ENCODE measurements at places on chromosomes 3 and 15.
A peak's percentile ranks its signal among the peaks of the same experiment; 100 is the strongest.

- no peak for DNase-seq
These were observed 223.5 kb downstream of the NEK10 start for GRCh38 chr3:27145719-27146118.

DNA sequence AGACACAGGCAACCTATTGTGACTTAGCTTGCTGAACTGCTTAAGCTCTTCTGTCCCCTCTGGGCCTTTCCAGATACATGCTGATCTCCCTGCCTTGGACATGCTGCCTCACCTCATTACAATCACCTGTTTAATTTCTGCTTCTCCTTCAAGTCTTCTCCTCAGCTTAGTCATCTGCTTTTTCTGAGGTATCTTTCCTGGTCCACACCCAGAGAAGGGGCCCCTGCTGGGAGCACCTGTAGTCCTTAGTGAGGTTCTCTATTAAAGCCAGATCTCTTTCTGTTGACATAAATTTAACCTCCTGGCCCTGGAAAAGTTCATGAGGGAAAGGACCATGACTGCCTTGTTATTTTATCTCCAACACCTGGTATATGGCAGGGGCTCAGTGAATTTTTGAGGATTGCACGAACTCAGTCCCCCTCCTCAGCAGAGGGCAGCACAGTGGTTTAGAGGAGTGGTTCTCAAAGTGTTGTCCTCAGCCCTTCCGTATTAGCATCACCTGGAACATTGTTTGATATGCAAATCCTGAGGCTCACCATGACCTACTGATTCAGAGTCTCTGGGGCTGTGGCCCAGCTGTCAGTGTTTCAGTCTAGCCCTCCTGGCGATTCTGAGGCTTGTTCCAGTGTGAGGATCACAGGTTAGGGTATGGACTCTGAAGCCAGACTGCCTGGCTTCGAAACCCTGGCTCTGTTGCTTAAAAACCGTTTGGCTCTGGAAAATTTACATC is 12.7 kb downstream of the COL6A6 start:
- no peak for DNase-seq

- no peak for DNase-seq
These were observed 3.1 kb downstream of the MPI start for GRCh38 chr15:74892931-74893330.

GRCh38 chr3:124034016-124034843 is 42.3 kb upstream of the ROPN1 start:
- no peak for DNase-seq

DNA sequence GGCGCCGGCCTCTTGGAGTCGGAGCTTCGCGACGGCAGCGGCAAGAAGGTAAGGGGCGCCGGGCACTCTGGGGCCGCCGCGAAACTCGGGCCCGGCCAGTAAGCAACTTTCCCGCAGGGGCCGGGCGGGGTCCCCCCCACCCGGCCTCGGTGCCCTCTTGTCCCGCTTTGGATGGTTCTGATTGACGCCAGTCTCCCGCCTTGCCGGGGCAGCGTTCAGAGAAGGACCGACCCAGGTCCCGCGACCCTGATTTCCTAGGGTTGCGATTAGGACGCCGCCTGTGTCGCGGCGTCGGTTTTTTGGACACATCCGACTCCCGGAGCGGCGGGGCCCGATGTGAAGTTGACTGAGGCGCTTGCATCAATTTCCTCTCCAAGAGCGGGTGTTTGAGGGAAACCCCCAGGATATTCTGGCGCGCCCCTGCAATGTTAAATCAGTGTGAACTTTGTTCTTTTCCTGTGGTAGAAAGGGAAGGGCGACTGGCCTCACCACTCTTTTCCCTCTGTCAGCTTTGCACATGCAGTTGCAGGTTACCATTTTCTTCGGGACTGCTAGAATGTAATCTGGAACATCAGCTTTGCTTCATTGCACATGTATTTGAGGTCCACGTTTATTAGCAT is 755 bp downstream of the PDE8A start:
- DNase-seq, result peak; percentile 24

GRCh38 chr15:49041426-49041825 is 4.8 kb downstream of the SECISBP2L start:
- no peak for DNase-seq

- DNase-seq, result peak; percentile 56
These were observed 91.3 kb downstream of the TMEM266 start for GRCh38 chr15:76150971-76151598.

DNA sequence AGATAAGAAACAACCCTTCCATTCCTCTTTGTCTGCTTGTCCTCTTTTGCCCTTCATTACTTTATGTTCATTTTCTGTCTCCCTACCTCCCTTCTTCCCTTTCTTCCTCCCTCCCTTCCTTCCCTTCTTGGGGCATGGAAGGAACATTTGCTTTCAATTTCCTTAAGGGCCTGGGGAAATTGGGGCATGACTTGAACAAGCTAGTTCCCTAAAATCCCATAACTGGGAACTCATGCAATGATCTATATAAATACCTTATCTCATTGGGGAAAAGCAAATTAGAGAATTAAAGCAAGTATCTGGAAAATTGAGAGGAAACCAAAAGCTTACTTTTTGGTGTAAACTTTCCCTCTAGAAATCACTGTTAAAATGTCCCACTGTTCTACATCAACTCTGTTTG is 35.7 kb downstream of the BOC start:
- no peak for DNase-seq

DNA sequence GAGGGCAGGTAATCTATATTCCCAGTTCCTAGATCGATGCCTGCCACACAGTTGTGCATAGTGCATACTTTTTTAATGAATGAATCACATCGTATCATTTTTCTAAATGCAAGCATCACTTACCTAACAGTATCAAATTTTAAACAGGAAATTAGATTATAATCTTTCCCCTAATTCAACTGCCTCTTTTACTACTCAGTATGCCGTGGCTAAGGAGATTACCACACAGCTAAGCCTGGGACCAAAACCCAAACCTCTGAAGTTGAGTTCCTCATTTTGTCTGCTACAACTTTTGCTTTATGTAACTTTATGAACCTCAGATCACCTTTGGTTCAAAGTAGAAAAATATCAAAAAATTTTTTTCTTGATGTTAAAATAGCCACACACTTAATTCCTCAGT is 53.2 kb upstream of the FNDC3B start:
- DNase-seq, result no peak

- DNase-seq, result no peak
These were observed 75.7 kb downstream of the OCA2 start for GRCh38 chr15:28023422-28023821.

DNA sequence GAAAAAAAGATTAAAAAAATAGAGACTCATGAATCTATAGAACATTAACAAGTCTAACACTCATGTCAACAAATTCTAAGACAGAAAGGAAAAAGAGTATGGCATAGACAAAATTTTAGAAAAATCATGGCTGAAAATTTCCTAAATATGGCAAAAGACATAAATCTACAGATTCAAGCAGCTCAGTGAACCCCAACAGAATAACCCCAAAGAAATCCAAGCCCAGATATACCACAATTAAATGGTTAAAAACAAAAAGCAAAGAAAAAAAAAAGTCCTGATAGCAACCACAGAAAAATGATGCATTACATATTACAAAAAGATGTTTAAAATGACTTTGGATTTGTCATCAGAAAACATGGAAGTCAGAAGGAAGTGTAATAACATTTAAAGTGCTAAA is 75.6 kb downstream of the AQR start:
- DNase-seq, result no peak

DNA sequence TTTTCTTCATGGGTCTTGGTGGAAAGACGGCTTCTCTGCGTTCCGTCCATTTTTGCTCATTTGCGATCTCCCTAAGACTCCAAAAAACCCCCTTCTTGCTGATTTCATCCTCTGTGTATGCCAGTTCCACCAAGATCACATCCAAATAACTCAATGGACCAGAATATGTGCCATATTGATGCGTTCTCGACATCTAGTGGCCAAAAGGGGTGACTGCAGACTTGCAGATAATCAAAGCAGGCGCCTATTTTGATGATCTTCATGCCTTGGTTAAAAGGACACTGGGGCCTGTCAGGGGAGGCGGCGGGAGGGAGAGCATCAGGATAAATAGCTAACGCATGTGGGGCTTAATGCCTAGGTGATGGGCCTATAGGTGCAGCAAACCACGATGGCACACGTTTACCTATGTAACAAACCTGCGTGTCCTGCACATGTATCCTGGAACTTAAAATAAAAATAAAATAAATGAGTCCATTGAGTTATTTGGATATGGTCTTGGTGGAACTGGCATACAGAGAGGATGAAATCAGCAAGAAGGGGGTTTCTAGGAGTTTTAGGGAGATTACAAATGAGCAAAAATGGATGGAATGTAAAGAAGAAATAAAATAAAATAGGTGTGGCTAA is 104.2 kb upstream of the RAD18 start:
- DNase-seq, result no peak

DNA sequence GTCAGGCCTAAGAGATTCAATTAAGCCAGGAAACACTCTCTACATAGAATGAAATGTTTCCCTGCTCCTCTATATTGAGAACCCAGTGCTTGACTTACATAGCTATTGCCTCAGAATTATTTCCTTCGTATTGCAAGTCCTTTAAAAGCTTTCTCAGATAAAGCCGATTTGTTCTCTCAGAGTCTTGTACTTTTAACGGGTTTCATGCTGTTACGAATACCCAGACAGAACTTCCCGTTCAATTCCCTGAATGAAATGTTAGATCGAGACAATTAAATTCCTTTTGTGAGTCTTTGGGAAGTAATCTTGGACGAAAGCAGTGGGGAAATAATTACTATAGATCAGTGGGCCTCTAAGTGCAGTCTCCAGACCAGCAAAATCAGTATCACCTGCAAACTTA is 102.8 kb upstream of the CHL1 start:
- DNase-seq, result no peak

DNA sequence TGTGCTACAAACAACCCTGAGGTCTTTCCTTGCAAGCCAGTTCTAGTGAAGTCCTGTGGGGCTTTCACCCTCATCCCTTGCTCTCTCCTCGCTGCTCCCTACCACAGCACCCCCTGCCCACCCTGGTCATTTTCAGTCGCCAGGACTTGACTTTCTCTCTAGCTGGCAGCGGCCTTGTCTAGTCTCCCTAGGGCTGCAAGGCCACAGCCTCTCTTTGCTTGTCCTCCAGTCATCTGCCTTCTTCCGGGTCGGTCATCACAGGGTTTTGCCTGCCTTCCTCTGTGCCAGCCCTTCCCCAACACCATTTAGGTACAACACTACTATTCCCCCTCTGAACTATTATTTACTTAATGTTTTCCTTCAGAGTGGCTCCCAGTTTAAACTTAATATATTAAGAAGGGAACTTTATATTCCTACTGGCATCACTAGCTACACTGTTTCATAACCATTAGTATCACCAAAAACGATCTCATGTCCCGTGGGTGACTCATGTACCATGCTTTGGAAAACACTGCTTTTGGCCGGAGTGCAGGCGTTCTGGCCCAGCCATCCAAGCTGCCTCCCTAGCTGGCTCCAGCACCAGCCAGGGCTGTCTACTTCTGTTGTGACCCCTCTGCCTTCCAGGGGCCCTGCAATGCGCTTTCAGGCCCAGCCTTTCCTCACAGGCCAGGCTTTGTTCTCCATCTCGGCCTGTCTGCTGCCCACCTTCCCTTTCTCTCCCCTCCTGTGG is 21.4 kb downstream of the FAH start:
- DNase-seq, result no peak

- DNase-seq, result no peak
These were observed 26.9 kb downstream of the BMF start for GRCh38 chr15:40081691-40082194.

DNA sequence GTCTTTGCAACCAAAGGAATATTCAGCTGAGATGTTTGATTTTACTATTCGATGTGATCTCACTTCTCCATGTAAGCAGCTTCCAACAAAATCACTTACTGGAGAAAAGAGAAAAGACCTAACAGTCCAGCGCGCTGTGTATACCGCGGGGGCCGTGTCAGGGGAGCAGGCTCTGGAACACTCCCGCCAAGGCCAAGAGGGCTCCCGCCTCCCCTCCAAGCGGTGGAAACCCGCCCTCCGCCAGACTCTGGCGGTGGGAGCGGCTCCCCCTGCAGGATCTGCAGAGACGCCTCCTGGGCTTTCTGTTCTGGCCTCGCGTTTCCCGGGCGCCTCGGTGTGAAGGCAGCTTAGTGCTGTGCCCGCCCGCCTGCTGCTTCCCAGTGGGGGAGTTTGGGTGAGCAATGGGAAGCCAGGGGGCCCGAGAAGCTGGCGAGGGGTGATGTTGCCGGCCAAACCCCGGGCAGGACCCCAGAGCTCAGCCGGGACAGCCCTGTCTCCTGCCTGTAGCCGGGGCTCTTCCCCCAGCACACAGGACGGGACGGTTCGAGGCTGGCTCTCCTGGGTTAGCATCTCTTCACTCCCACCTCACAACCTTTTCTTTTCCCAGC is 36.3 kb downstream of the CHST14 start:
- DNase-seq, result peak; percentile 36

DNA sequence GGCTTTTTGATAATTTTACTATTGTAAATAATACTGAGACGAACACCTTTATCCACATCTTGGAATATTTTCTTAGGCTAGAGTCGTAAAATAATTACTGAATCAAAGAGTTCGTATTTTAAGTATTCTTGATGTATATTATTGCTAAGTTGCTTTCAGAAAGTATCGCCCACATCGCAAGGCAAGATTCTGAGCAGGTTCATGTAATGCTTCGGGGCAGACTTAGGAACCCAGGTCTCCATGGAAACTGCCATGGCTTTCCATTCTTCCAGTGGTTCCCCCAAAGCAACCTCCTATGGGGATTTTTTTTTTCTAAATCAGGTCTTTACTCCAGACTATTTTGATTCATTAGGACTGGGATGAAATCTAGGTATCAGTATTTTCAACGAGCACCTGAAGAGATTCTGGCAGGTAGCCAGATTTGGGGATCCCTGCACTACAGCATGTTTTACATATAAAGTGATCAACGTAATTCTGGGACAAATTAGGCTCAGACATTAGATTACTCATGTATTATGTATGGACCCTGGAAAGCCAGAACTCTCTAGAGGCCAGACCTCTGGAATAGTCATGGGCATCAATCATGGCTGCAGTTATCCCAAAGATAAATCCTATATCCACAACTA is 86.5 kb downstream of the B3GNT5 start:
- DNase-seq, result no peak

DNA sequence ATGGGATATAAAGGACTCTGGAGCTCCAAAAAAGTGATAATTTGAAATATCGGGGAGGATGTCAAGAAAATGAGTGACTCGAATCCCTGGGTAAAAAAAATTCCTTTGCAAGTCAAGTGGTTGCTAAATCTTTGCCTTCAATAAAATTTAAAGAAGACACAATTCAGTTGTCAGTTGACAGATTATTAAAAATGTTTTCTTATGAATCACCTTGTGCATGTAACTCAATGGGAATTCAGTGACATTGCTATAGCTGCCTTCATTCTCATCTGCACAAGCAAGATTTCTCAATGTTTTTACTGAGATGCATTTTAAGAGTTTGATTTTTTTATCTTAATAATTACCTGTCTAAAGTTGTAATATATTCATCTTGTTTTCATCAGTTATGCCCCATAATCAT is 264.0 kb upstream of the IL12A start:
- DNase-seq, result no peak
